ENCODE measurements at places on chromosomes 3 and 15.

GRCh38 chr3:59752925-59753324, 703.1 kb upstream of the CFAP20DC start:
- no peak for DNase-seq

DNA sequence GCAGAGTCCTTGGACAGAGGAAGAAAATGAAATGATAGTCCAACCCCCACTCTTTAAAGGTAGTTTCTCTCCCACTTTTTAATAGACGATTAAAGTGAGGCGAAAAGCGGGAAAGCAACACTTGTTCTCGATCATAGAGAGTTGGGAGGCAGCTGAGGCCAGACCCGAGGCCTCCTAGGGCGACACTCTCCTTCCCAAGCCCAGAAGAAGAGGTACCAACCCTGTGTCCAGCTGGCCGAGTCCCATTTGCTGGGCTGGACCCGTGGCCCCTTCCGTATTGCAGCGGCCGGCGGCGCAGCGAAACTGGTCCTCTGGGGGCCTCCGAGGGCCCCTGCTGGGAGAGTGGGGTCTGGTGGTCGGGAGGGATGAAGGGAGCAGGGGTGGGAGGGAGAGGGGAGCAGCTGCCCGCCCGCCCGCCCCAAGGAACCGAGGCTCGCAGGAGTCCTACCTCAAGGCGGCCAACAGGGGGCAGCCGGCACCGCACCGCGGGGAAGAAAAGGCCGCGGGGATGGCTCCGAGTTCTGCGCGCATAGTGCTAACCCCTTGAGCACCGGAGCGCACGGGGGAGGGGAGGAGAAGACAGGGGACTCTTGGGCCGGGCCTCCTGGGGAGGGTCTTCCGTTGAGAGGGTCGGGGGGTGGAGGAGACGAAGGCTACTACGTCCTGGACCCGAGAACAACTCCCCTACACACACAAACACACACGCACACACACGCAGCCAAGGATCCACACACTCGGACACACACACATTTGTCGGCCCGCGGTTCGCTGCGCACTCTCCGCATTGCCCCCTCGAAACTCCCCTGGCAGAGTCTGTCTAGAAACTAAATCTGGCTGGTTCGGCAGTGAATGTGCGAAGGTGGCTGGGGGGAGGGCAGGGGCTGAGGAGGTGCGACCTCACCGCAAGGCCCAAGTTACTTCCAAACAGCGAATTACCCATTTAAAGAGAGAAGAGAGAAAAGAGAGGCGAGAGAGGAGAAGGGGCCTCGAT, 2.0 kb downstream of the WNT5A start:
- peak; percentile 45 for DNase-seq

- DNase-seq: no peak
Measured at GRCh38 chr15:68643216-68643830, 64.5 kb downstream of the CORO2B start.

DNA sequence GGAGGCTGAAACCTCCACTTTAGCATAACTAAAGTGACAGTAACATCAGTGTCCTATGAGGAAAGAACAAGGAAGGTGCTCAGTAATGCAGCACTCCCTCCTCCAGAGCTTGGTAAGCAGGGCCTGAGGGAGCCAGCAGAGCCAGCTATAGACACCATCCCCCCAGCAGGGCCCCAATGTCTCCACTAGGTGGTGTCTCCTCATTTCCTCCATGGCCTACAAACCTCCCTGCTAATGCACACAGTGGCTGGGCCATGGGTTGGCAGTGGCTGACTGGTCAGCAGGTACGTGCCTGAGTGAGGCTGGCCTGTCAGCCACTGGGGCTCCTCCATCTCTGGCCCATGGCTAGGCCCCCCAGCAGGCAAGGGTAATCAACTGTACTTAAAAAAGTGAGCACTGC, 13.6 kb downstream of the MRPS25 start:
- DNase-seq: no peak

DNA sequence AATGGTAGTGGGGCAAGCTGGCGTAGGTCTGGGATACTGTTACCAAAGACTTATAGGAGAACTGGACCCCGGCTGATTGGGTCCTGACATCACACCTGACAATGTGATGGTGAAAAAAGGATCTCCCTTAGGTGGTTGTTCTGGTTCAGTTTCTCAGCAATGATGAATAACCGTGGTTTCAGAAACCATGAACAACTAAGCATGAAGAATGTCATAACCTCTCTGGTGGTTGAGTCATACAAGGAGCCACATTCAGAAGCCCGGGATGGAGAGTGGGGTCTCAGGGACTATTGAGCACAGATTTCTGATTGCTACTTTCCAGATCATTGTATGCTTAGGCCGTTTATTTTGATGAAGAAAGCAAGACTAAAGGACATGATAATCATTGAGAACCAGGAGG, 17.4 kb downstream of the GPR160 start:
- DNase-seq: no peak

DNA sequence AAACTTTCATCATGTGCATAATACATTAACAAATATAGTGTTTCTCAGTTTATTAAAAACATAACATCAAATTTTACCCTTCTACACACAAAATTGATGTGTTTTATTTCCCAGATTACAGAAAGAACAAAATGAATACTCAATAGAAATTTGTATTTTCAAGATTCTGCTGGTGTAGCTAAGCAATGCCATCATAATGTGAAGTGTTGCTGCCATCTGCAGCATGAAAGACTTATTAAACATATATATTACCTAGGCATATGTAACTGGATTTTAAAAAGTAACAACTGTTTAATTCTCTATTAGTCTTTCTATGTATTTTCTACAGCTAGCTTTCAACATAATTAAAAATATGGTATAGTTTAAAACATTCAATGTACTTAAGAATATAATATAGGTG, 27.5 kb downstream of the PLSCR5 start:
- DNase-seq: no peak

- no peak for DNase-seq
Measured at GRCh38 chr3:152350776-152351175, 82.0 kb downstream of the MBNL1 start.

DNA sequence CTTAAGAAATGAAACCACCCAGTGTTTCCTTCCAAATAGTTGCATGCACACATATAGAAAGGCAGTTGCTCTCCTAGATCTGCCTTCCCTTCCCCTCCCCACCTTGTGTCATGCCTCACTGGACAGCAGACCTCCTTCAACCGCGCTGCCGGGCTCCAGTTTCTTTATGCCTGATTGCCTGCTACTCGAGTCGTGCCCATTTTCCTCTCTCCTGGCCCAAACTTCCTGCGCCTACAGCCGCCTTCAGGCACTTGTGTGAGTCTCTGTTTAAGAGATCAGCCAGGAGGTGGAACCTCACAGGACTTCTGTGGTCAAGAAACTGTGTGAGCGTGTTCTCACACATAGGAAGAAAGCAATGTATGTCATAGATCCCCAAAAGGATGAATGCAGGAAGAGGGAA, 8.8 kb upstream of the FAM107A start:
- no peak for DNase-seq

DNA sequence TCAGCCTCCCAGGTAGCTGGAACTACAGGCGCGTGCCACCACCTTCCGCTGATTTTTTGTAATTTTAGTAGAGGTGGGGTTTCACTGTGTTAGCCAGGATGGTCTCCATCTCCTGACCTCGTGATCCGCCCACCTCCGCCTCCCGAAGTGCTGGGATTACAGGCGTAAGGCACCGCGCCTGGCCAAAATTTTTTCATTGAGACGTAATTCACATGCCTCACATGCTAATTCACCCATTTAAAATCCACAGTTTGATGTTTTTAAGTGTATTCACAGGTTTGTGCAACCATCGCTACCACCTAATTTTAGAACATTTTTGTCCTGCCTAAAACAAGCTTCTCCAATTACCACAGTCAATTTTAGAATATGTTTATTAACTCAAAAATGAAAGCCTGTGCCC, 37.1 kb downstream of the SELENOT start:
- DNase-seq: no peak

DNA sequence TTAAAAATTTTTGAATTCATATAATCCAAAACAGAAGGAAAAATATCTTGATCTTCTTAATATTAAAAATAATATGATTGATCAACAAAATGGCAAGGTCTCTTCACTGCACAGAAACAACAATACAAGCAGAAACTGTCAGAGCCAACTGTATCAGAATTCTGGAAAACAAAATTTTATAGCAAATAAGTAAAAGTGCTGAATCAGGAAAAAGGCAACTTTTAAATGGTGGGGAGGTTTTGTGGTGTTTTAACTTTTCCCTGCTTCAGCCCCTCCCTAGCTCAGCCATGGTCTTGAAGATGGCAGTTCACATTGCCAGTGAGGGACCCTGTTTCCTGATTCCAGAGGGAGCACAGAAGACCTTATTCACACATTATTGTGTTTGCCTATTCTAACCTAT, 37.6 kb downstream of the SPESP1 start:
- no peak for DNase-seq

DNA sequence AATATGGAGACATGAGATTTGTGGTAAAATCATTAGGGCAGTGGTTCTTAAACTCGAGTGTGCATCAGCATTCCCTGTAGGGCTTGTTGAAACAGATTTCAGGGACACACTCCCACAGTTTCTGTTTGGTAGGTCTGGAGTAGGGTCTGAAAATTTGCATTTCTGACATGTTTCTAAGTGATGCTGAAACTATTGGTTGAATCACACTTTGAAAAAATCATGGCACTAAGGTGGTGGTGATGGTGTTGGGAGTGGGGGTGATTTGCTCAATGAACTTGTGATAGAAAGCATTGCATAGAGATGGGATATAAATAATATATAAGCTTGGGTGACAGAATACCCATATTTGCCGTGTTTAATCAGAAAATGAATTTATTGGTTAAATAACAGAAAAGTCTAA, 11.3 kb downstream of the MITF start:
- DNase-seq: no peak

- no peak for DNase-seq
Measured at GRCh38 chr3:7813365-7813764, 688.3 kb upstream of the LMCD1 start.

- DNase-seq: no peak
Measured at GRCh38 chr15:100779331-100780207, 100.1 kb upstream of the ALDH1A3 start.

DNA sequence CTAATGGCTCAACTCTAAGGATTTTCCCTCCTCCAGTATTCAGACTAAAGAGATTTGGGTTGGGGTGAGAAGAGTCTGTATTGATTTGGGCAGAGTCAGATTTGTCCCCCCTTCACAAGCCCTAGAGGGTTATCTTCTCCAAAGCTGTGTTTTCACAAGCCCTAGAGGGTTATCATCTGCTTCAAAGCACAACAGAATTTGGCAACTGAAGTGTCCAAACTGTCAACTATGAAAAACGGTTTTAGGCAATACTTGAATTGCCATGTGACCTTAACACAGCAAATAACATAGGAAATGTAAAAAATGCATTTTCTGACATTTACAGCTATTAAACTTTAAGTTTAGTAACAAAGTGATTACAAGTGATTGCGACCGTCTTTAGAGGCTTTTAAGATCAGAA, 119.9 kb downstream of the IMPG2 start:
- DNase-seq: no peak

GRCh38 chr15:40247406-40247971, 8.6 kb downstream of the PAK6 start:
- DNase-seq: no peak

DNA sequence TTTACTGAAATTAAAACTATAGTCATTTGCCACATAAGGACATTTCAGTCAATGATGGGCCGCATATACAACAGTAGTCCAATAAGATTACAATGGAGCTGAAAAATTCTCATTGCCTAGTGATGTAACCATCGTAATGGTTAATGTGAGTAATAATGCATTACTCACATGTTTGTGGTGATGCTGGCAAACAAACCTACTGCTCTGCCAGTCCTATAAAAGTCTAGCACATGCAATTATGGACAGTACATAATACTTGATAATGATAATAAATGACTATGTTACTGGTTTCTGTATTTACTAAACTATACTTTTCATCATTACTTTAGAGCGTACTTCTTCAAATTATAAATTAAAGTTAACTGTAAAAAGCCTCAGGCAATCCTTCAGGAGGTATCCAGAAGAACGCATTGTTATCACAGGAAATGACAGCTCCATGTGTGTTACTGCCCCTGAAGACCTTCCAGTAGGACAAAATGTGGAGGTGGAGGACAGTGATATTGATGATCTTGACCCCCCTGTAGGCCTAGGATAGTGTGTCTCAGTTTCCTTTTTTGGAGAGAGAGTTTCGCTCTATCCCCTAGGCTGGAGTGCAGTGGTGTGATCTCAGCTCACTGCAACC, 102.7 kb downstream of the ATP1B3 start:
- DNase-seq: no peak

GRCh38 chr15:77568014-77568972, 64.4 kb downstream of the LINGO1 start:
- DNase-seq: peak; percentile 16

- DNase-seq: peak; percentile 37
Measured at GRCh38 chr3:48997714-48998637, 7.9 kb downstream of the P4HTM start.

DNA sequence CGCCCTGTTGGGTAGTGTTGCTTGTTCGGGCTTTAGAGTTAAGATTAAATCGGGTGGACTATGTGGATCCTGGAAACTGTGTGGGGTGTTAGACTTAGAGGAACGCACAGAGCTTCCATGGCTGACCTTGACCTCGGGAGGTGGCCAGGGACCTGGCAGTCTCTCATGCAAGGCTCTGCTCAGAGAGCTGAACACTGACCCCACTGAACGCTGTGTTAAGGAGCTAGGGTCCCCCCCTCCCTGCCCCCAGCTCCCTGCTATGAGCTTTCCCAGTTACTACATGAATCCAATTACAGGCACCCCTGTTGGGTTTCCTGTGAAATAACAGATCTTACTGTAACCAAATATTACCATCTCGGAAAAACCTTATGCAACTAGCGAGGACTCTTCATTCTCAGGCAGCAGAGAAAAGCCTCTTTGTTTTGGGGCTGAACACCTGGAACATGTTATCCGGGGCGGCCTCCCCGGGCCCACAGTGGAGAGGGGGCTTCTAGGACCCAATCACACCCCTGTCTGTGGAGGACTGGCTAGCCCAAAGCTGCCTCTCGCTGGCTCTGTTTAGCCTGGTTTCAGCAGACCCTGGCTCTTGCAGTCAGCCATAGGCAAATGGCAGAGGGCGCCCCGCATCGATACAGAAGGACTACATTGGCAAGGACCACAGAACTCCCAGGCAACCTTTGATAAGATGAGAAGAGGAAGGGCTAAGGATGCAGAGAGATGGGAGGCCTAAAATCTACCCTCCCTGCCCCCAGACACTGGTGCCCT, 25.8 kb upstream of the ALDH1A3 start:
- no peak for DNase-seq

GRCh38 chr3:98343647-98344507, 9.8 kb upstream of the OR5K4 start:
- no peak for DNase-seq

DNA sequence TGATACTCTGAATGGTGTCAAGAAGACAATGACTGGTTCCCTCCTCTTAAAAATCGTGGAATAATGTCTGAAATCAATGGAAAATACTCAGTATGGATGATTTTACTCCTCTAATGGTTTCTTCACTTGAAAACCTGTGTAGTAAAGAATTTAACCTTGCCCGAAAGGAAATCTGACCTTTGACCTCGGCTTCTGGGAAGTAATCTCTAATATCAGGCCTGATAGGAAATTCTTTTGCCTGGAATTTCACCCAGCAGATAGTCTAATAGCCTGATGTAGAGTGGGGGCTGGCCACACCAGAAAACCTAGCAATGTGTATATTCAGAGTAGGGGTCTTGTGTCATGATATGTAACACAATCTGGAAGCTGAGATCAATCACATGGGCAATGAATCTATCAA, 91.5 kb upstream of the GOLIM4 start:
- DNase-seq: no peak

GRCh38 chr3:156106721-156107373, 13.5 kb upstream of the KCNAB1 start:
- DNase-seq: no peak

- DNase-seq: no peak
Measured at GRCh38 chr3:11250902-11251806, 21.0 kb upstream of the ATG7 start.

GRCh38 chr3:69210068-69210730, 87.8 kb upstream of the LMOD3 start:
- DNase-seq: no peak
